ENCODE measurements at places on chromosomes 4 and X.

- no peak for DNase-seq
Observed at GRCh38 chr4:138348055-138348454, 105.9 kb upstream of the SLC7A11 start.

- no peak for DNase-seq
Observed at GRCh38 chr4:165627548-165627947, 245.5 kb upstream of the TLL1 start.

DNA sequence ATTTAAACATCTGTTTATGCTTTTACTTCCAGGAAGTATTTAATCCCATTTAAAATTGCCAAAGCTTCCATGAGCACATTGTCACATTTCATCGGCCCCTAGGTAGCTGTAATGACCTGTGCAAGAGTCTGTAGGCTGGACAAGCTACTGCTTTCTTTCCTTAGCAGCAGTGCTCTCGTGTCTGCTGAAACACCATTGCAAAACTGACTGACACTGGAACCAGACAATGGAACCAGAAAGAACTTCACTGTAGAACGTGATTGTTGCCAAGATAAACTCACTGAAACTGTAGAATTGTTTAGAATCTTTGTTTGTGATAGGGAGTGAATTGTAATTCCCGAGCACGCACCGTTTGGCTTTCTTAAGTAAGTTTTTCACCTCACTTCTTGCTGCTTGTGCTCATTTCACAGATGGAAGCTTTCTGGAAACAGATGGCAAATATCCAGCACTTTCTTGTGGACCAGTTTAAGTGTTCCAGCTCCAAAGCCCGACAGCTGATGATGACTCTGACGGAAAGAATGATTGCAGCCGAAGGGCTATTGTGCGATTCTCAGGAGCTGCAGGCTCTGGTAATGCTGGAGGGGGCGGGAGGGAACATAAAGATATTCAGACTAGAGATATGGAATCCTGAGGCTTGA lies 36.9 kb downstream of the EVC start:
- no peak for DNase-seq

DNA sequence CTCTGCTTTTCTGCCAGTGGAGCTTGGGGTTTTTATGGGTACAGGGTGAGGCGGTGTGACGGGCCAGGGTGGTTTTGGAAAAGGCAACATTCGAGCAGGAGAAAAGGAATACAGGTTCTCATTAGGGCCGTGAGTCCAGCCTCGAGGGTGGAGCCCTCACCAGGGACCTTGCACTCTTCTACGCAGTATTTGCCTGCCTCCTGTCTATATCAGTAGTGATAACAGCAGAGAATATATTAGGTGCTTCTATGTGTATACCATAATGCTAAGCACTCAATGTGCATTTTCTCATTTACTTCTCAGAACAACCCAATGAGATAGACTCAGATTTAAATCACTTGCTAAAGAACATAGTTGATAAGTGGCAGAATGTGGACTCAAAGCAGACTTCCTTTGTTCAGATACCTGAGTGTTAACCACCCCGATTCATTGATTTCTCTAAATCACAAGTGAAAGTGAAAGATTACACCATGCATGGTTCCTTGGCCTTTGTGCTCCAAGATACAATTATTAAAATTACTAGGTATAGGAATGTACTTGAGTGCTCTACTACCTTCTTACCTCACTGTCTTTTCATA lies 403.9 kb downstream of the PCDH7 start:
- DNase-seq: no peak

GRCh38 chr4:1137850-1138249 lies 24.5 kb upstream of the RNF212 start:
- no peak for DNase-seq

DNA sequence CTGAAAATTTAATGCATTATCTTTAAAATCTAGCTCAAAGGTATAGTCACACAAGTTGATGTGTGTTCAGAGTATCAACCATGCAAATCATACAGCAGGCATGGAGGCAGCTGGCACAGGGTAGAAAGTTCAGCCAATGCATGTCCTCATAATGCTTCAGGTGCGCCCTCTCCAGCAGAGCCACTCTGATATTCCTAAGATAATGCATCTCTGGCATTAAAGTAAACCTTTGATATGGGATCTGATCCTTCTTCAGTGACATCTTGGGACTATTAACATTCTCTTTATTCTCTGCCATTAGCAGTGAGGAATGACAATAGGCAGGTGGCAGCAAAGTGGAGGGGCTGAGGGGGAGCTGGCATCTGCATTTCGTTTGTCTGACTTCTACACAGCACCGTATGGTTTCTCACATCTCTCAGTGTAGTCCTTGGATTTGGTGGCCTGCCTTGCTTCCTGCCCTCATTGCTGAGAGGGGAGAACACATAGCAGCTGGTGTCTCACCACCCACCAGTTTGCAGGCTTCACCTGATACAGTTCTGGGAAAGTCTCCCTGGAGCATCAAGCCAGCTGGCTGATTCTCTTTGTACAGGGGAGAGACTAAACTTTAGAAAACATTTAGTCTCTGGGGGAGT lies 168.7 kb upstream of the TBC1D9 start:
- no peak for DNase-seq

DNA sequence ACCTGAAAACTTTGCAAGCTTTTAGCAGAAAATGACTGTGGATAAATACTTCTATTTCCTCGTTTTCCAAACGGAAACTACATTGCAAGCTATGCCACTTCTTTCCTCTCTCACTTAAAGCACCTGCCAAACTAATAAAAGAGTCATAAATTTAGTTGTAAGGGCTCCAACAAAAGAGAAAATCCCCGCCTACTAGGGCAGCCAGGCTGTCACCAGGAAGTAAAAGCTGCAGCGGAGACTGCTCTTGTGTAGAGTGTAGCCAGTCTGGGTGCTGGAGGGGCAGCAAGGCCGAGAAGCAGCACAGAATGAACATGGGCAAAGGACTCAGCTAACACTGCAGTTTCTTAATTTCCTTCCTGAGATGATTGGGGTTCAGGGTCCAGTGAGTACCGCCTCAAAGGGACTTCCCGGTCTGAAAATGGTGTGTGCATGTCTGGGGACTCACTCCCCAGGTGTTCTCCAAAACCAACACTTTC lies 89.3 kb upstream of the MAML3 start:
- DNase-seq: no peak

GRCh38 chr4:138675685-138676084 lies 339.9 kb upstream of the NOCT start:
- no peak for DNase-seq

GRCh38 chr4:154560824-154561231 lies 2.0 kb upstream of the FGB start:
- no peak for DNase-seq

All from stimulated activated CD8-positive, alpha-beta memory T cell treated with anti-CD3 and anti-CD28 coated beads, Interleukin-4, amount 100 ng/mL, for 48 hours (primary cell).